ENCODE measurements at places on chromosomes 3 and 15.

- no peak for DNase-seq
These were observed 93.2 kb downstream of the FILIP1L start for GRCh38 chr3:100020876-100021644.

GRCh38 chr15:71093054-71094024, 21.9 kb upstream of the THSD4 start:
- DNase-seq, result no peak

- DNase-seq, result no peak
These were observed 62.2 kb upstream of the MCF2L2 start for GRCh38 chr3:183490653-183491052.

DNA sequence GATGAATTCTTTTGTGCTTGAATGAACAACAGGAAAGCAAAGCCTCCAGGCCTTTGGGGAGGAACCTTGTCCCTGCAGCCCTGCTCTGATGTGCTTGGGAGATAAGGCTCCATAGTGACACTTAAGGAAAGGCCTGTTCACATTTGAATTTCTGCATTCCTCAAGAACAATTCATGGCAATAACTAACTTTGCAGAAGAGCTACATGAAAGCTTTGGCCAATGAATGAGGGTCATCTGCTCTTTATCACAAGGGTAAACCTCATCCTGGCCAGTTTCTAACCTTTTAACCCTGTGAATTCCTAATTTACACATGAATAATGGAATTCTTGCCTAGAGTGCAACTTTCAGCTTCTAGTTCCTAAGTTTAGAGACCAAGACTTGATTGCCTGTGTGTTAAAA, 5.6 kb downstream of the PRTG start:
- no peak for DNase-seq

DNA sequence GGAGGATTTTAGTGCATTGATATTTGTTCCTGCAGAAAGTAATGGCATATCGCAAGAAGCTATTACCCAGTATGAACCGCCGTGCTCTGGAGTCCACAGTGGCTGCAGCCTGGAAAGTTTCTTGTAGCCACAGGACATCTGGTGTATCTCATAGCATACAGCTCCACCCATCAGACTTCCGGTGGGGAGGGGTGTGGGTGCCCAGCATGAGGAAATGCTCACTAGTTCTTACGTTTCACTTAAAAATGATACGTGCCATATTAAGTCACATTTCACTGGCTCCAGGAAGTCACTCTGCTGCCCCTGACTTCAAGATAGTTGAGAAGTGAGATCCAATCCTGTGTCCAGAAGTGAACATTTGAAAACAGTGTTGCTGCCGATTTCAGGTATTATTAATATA, 990.4 kb downstream of the GBE1 start:
- no peak for DNase-seq

DNA sequence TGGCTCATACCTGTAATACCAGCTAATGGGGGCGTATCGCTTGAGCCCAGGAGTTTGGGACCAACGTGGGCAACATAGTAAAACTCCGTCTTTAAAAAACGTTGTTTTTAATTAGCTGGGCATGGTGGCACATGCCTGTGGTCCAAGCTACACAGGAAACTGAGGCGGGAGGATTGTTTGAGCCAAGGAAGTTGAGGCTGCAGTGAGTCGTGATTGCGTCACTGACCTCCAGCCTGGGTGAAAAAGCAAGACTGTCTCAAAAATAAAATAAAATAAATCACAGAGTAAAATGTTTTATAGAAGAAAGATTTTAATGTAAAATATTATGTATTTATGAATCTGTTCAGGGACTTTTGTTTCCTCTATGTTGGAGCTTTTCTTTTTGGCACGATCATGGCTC, 15.3 kb upstream of the STRIT1 start:
- DNase-seq, result no peak

- DNase-seq, result no peak
These were observed 122.8 kb downstream of the GMNC start for GRCh38 chr3:190739641-190740185.

GRCh38 chr15:32951736-32952464, 234.1 kb downstream of the GREM1 start:
- DNase-seq, result no peak
